Stimulated activated CD4-positive, alpha-beta T cell treated with anti-CD3 and anti-CD28 coated beads, Interleukin-12 subunit alpha, Interleukin-12 subunit beta, amount 100 ng/mL, for 24 hours (primary cell): ENCODE measurements at places on chromosomes 7 and 10.

GRCh38 chr7:79403879-79404278 lies 49.6 kb downstream of the MAGI2 start:
- no peak for DNase-seq

GRCh38 chr7:84021292-84021908 lies 173.2 kb downstream of the SEMA3A start:
- DNase-seq = no peak

DNA sequence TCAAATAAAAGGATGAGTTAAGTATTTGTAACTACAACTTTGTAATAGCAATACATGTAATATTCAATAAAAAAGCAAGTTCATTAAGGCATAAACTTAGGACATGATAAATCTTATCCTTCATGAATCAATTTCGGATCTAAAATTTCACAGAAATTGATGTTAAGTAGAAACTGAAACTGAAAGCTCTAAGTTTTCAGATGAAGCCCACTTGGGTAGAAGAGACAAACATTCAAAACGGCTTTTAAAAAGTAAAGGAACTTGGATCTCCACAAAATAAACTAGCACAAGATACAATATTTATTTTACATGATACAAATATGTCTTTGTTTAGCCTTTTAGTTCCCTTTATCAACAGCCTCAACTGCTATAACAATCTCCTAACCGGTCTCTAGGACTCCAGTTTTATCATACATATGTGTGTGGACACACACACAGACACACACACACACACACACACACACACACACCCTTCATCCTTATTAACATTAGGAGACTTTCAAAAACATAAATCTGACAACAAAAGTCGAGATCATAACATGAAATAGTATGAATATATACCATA lies 83.7 kb downstream of the USP6NL start:
- DNase-seq = no peak

DNA sequence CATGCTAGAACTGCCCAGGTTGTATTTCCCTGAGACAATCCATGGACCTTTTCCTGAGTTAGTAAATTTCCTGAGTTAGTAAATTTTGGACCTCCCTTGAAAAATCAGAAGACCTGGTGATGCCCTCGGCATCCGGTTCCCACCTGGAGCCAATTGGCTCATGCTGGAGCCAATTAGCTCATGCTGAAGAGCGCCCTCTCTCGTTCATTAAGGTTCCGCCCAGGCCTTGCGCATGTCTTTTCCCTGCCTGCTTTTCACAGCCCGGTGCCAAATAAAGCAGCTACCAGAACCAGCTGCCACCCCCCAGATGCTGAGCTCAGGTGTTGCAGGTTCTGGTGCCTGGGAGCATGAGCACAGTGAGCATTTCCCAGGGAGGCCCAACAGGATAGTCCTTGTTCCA lies 96.2 kb downstream of the APBB1IP start:
- DNase-seq = no peak

DNA sequence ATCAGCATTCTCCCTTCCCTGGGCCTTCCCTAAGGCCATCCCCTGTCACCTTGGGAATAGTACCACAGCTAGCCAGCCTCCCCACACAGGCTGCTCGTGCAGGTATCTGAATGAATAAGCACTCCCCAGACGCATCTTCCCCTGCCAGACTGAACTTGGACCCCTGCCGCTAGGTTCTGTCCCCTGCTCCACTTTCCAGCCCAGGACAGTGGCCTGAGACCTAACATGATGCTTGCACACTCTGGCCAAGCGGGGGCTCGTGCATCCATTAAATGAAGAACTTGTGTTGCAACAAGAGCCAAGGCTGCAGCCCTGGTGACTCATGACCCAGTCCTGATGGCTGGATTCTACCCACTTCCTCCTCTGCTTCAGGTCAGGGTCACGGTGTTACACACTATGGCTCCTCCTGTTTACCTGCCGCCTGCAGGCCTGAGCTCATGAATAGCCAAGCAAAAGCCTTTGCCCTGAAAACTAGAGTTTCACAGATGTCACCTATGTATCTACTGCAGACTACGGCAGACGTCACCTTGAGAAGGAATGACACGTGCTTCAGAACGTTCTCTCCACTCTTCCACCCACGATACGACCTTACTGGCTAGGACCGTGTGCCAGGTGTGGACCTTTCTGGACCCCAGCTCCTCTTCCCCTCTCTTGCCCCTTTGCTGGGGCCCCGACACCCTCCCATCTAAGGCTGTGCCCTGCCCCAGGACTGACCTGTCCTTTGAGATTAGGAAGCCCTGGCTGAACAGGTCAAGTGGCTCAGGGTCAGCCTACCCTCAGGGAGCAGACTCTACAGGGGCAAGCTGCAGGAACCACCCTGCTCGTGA lies 6.5 kb downstream of the ASB13 start:
- no peak for DNase-seq

DNA sequence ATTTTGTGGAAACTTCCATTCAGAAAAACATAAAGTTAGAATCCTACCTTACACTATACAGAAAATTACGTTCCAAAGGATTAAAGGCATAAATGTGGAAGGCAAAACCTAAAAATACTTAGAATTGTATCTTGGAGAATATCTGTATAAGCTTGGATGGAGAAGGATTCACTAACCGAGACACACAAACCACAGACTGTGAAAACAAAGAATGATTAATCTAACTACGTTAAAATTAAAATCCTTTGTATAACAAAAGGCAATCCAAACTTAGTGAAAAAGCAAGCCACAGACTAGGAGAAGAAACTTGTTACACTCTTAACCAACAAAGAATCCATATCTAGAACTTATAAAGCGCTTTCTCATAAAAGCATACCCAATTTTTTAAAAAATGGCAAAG lies 678.8 kb downstream of the INHBA start:
- no peak for DNase-seq

DNA sequence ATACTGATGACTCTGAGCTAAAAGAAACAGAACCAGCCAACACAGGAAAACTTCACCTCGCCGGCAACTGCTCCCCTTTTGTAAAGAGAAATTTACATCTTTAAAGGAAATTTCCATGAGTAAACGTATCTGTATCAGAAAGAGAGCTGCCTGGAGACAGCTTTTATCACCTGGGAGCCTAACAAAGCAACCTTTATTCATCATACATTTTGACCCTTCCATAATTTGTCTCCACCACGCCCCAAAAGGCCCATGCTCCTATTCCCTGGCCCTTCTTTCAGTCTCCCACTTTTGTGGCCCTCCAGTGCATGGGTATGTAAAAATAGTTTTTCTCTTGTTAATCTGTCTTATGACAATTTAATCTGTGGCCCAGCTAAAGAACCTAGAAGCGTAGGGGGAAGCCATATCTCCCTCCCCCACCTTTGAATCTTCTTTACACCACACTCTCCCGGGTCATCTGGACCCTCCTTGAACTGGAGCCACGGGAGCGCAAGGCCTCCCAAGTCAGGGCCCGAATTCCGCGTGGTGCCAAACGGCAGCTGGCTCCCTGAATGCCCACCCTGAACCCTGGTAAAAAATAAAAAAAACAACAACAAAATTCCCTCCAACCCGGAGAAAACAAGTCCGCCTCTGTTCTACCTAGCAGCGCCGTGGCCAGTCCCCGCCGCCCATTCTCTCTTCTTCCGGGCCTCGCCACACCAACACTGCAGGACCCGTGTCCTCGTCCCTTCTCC lies 15.4 kb upstream of the FKBP9 start:
- DNase-seq = no peak
